ENCODE measurements at places on chromosomes 16 and 17. TPM values are rescaled to one million over a fixed set of nuclear protein-coding genes. Genes with fewer than 3 reads are reported as not detected.

The CCT6B gene
- polyA plus RNA-seq = 0.95 TPM

DNA sequence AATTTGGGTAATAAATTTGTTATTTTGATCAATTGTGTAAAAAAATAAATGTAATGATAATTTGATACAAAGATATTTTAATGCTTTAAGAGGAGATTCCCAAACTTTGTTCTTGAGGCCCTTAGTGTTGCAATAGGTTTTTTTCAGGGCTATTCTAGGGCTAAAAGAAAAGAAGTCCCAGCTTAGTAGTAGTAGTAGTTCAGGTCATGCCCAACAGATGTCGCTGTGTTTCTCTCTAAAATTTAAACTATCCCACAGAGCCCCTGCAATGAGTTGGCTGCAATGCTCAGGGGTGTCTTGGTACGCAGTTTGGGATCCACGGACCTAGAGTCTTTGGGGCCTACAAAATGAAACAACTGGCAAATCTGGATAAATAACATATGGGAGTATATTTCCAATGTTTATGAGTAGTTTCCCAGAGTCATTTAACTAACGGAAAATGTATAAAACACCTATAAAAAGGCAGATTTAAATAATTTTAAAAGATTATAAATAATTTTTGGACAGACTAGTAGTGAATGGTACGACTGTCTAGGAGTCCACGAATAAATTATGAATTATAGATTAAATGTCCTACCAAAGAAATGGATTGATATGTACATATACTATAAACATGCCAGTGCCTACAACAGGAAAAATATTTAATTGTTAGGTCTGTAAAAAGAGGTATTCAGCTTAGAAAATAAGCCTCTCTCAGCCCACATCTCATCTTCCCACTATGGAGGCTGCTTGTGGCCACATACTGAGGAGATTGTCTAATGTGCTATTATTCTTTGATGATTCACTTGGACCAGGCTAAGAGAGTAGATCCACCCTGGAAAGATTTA is 228.5 kb upstream of the PMFBP1 start:
- peak; percentile 45 for DNase-seq

GRCh38 chr17:22145605-22146178 is 453.4 kb downstream of the KCNJ18 start:
- DNase-seq = no peak

DNA sequence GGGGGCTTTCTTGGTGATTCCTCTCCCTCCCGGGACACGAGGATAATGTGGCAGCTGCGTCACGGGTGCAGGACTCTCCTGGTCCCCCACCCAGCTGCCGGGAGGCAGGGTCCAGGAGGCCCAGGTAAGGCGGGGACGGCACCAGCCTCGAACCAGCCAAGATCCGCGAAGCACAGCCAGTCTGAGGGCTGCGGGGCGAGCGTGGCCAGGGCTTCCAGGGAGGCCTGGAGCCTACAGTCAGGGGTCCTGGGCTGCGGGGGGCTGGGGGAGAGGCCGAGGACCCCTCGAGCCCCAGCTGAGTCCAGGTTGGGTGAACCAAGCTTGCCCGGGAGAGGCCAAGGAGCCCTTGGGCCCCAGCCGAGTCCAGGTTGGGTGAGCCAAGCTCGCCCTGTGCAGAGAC is 10.0 kb downstream of the TPSD1 start:
- no peak for DNase-seq

DNA sequence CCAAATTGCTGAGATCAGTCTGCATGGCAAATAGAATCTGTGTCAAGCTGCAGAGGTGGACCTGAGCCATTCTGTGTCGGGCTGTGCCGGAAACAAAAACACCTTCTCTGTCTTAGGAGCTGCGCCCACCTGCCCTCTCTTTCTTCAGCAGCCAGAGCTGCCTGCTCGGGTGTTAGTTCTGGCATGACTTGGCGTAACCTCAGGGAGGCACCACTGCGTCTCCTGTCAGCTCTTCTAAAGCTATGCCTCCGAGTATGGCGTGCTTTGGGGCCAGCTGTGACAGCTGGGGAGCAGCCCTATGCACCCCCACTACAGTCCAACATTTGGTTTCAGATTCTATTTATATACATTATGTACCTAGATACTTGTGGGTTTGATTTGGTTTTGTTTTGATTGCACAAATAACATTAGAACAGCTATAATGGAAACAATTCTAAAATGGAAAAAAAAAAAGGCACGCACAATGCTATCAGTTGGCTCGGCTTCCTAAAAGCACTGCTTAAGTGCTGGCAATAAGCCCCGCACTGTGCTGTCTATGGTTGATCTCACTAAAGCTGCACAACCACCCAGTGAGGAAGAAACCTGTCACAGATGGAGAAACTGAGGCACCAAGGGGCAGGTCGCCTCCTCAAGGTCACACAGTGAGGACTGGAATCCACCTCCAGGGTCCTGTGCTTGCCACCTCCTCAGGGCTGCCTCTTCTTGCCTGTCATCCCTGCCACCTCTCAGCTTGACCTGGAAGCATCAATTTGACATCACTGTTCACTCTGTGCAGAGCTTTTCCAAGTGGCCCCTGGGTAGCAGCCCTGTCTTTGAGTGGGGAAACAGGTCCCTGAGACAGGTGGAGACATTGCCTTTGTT is 18.7 kb upstream of the ADGRG1 start:
- peak; percentile 0 for DNase-seq

The CBFA2T3 gene
- 33.3 TPM for polyA plus RNA-seq

The GP1BA gene
- not detected for polyA plus RNA-seq

The IGFALS gene
- polyA plus RNA-seq = not detected

DNA sequence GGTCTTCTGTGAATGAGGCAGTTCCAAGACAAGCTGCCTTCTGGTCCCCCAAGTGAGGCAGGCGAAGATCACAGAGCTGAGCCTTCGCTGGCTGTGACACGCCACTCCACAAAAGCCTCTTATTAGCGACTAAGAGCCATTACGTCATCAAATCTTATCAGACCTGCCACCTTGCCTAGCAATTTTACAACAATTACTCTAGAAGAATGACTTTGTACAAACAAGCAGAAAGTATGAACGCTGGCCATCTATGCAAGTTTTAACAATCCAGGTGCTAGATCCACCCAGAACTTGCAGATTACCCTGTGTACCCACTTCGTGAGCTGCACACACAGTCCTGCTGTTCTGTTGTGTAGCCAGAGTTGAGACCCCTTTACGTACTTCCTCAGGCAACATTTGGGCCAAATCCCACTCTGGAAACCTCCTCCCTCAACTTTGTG is 3.8 kb upstream of the ICAM2 start:
- no peak for DNase-seq

GRCh38 chr16:18979936-18980335 is 3.8 kb upstream of the TMC7 start:
- no peak for DNase-seq

GRCh38 chr17:63345611-63346010 is 100.5 kb downstream of the CYB561 start:
- DNase-seq = no peak

DNA sequence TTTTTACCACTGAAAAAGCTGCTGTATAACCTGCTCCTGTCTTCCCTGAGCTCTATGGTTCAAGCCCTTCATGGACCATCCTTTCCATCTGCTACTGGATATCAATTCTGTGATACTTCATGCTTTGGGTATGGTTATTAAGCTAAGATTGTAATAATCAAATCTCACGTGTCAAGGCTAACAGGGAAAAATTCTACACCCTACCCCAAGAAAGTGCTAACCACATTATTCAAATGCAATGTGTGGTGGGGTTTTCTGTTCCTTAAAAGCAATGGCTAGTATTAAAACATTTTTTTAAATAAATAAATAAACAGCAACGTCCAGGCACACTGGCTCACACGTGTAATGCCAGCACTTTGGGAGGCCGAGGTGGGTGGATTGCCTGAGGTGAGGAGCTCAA is 65.9 kb downstream of the SPAG9 start:
- DNase-seq = no peak

GRCh38 chr17:29514792-29515191 is 52.0 kb downstream of the ABHD15 start:
- no peak for DNase-seq

The CES3 gene
- polyA plus RNA-seq = not detected
